Activated naive CD4-positive, alpha-beta T cell treated with anti-CD3 and anti-CD28 coated beads, Interleukin-2, amount 50 U/mL, for 72 hours (primary cell): ENCODE measurements at places on chromosomes 3 and 15.

DNA sequence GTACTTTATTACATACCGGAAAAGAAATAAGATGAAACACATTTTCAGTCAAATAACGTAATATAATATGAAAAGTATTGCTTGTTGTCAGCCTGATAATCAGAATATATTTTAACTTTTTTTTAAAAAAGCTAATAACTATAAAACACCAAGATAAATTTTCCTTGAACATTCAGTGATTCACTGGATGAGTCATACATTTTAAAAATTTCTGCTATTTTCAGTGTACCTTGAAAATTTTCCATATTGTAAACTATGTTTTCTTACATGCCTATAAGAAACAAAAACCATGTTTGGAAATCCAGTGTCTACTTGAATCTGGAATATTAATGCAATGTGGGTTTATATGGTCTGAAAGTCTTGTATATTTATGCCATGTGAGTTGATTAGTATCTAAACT is 36.3 kb upstream of the MEIS2 start:
- DNase-seq, result no peak

GRCh38 chr3:130787422-130788068 is 40.9 kb upstream of the PIK3R4 start:
- no peak for DNase-seq

DNA sequence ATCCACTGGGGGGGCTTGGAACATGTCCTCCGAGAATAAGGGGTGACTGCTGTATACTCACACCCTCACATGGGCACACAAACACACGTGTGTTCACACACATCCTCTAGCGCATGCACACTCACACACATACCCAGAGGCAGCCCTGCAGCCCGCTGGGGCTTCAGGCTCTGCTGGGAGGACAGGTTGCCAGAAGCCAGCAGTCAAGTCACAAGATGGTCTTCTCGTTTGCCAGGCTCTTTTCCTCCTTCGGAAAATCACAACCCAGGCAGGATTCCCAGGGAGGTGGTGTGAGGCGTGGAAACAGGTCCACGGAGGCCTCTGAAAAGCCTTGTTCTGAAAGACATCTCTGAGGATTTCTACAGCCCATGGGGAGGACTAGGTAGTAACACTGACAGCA is 26.8 kb downstream of the MEGF11 start:
- DNase-seq, result no peak

- DNase-seq, result no peak
Measured at GRCh38 chr3:169242708-169243513, 420.6 kb downstream of the MECOM start.
